Tongue (tissue), 3 donors: ENCODE measurements at places on chromosomes 5 and 9.
A peak's percentile ranks its signal among the peaks of the same experiment; 100 is the strongest.

GRCh38 chr9:106376689-106377088, 486.3 kb upstream of the ZNF462 start:
- DNase-seq, result no peak

GRCh38 chr9:75914883-75915452, 24.5 kb downstream of the PCSK5 start:
- no peak for DNase-seq

- DNase-seq, result no peak
Observed at GRCh38 chr5:141617682-141618029, 1.1 kb downstream of the DIAPH1 start.

GRCh38 chr9:96394832-96395496, 11.5 kb upstream of the SLC35D2 start:
- DNase-seq, result no peak

DNA sequence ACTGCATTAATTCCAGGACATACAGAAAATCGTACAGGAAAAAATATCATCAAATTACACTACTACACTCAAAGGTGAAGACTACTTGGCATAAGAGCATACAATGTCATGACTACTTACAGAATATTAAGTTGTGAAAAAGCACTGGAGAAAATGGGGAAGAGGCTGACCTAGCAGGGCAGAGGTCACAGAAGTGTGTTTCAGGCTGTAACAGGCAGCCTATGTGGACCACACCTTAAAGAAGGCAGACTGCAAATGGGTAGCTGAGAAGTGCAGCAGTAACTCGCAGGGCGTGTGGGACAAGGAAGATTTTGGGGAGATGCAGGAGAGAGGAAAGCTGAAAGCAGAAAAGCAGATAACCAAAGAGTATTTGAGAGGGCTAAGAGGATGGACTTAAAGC, 167.0 kb upstream of the PIK3R1 start:
- no peak for DNase-seq

DNA sequence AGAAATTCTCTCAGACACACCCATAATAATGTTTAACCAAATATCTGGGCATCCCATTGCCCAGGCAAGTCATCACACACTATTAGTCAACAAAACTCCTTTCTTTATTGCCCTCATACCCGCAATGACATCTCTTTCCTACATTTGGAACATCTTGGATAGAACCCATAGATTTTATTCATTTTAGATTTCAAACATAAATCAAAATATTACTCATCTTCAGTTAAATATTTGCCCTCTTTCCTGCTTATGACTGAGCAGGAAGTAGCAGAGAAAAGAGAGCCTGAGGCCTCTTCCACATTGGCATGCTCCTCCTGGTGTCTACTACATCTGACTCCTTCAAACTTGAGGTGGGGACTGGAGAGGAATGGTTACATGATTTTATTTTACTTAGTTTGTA, 592.0 kb downstream of the CHSY3 start:
- no peak for DNase-seq

- DNase-seq, result no peak
Observed at GRCh38 chr9:134708672-134709038, 67.1 kb downstream of the COL5A1 start.

- no peak for DNase-seq
Observed at GRCh38 chr5:24850926-24851486, 206.2 kb upstream of the CDH10 start.

- DNase-seq, result peak; percentile 95
Observed at GRCh38 chr5:118692811-118693342, 295.5 kb downstream of the DTWD2 start.
